ENCODE measurements at places on chromosomes 11 and 22. TPM values are rescaled to one million over a fixed set of nuclear protein-coding genes. Genes with fewer than 3 reads are reported as not detected.
A peak's percentile ranks its signal among the peaks of the same experiment; 100 is the strongest.

DNA sequence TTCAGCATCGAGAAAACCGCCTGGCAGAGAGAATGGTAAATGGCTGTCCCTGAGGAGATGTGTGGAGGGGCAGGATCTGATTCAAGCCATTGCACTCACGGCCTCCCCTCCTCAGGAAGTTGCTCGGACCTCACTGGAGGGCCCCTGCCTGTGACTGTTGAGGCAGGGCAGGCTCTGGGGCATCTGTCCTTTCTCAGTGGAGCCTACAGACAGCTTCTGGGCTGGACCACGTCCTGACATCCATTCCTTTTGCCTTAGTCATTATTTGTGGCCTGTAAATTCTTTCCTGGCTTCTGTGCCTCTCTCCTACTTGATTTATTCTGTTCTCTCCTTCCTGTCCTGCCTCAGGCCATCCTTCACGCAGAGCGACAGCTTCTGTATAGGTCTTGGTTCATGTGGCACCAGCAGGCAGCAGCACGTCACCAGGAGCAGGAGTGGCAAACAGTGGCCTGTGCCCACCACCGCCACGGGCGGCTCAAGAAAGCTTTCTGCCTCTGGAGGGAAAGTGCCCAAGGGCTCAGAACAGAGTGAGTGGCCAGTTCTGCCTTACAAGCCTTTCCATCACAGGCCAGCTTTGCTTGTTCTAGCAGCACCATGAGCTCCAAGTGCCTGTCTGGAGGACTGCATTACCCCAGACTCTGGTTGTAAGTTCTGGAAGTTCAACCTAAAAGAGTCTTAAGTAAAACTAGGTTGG lies 59.6 kb downstream of the PISD start:
- peak; percentile 53 for DNase-seq

DNA sequence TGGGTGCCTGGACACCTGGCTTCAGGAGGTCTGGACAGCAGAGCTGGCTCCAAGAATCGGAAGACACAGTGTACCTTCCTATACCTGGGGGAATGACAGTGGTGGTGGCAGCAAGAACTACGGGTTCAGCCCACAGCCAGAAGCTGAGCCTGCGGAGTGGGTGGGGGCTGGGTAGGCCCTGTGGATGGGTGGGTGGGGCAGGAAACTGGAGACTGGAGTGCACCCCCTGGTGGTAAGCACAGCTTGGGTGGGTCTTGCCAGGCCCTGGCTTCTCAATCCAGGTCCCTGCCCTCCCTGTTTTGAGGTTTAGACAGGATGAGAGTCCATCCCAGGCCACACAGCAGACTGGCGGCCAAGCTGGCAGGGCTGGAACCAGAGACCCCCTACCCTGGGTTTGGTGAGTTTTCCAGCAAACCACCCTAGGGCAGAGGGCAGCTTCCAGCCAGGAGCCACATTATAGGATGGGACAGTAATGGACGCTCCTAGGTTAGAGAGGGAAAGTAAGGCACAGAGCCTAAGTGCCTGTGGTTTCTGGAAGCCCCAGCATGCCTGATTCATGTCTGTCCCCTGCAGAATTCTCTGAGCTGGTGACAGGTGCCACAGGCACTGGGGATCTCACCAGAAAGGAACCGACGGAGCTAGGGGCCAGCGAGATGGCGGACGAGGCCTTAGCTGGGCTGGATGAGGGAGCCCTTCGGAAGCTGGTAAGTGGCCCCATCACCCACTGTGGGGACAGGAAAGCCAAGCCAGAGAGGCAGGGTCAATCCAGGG lies 1.7 kb downstream of the SMTN start:
- peak; percentile 81 for DNase-seq

GRCh38 chr11:794766-795633 lies 3.1 kb downstream of the SLC25A22 start:
- no peak for DNase-seq

GRCh38 chr11:133023232-133023631 lies 509.1 kb downstream of the OPCML start:
- no peak for DNase-seq

Gene POU2AF3
- not detected for total RNA-seq

Gene CCDC73
- total RNA-seq: not detected

Gene USP2
- 0.25 TPM for total RNA-seq

Gene RASGRP2
- 1.8 TPM for total RNA-seq

DNA sequence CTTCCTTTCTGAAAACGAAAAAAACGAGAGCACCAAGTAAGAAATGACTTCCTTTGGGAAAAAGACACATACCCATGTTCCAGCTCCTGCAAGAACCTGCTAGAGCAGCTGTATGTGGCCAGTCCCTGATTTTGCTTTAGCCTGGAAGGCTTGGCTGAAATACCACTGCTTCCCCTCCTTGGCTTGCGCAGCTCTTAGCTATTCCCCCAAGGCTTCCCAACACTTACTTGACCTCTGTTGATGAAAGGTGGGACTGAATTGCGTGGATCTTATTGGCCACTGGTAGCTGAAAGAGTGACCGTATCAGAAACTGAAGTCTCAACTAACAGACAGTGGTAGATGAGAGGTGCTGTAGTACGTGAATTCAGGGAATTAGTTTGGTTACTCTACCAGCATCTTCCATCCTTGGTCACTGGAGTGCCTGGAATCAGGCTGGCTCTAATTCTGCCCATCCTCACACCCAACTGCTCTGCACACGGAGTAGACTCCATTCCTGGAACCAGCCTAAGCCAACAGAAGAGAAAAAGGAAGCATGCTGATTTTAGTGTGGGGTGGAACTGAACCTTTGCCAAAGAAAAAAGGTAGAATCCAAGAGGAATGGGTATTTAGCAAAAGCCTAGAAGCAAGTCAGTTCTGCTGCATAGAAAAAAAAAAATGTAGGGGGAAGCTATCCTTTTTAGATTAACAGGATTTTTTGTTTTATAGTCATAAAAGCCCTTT lies 73.8 kb upstream of the CRTAM start:
- DNase-seq: no peak

GRCh38 chr11:70226183-70226582 lies 23.1 kb downstream of the FADD start:
- DNase-seq: no peak

GRCh38 chr11:117488996-117489952 lies 161.6 kb downstream of the CEP164 start:
- no peak for DNase-seq

- no peak for DNase-seq
These were observed 306.7 kb upstream of the MTNR1B start for GRCh38 chr11:92662601-92663360.

Gene MS4A3
- total RNA-seq: not detected

DNA sequence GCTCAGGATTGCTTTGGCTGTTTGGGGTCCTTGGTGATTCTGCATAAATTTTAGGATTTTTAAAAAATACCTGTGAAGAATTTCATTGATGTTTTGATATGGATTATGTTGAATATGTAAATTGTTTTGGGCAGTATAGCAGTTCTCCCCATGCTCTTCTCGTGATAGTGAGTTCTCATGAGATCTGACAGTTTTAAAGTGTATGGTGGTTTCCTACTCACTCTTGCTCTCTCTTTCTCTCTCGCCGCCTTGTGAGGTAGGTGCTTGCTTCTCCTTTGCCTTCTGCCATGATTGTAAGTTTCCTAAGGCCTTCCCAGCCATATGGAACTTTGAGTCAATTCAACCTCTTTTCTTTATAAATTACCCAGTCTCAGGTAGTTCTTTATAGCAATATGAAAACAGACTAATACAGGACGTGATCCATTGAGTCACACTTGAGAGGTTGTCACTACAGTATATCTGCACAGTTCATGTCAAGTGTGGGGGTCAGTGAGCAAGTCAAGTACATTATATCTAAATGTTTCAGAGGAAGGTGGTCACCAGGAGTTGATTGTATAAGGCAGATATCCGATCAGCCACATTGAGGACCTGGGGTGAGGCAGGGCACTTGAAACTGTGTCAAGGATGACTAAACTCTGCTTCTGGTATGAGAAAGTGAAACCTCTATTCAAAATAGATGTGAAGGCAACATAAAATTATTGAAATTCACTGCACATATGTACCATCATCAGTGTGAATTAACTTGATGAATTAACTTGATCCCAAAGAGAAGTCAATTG lies 70.7 kb upstream of the CCDC179 start:
- no peak for DNase-seq

GRCh38 chr11:78339483-78339882 lies 78.1 kb downstream of the GAB2 start:
- no peak for DNase-seq

- no peak for DNase-seq
These were observed 209.5 kb upstream of the ANO5 start for GRCh38 chr11:21983431-21983830.

- DNase-seq: no peak
These were observed 711.1 kb upstream of the LRRC4C start for GRCh38 chr11:42170601-42171000.

- DNase-seq: no peak
These were observed 35.7 kb upstream of the LRRC10B start for GRCh38 chr11:61472868-61473267.

DNA sequence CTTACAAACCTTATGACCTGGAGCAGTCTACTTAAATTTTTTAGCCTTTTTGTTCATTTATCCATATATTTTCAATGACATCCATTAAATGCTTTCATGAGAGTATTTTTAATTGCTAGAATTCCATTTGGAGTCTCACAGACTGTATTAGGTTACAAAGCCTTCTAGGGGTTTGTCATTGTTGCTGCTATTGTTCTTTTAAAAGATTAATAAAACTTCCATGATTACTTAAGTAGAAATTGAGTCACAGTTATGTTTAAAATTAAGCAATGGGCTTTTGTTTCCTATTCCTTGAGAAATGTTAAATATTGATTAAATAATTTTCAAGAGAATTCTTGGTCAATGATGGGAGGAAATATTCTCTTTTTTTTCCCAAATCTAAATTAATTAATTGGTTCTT lies 1408.4 kb upstream of the RAG2 start:
- DNase-seq: no peak

Gene PLEKHB1
- total RNA-seq: 0.26 TPM

DNA sequence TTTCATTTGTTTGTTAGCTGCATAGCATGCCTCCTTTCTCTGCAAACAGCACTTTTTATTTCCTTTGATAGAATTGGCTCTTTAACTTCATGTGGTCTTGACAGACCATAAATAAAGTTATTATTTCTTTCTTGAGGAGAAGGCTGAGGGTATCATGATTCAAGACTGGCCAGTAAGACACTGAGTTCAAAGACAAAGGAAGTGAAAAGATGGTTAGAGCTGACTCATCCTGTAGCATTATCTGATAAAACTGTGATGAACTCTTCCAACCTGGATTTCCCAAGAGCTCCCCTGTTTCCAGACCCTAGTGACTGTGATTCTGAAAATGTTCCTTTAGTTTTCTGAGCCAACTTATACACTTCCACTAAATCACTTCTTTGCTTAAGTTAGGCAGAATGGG lies 179.3 kb upstream of the FAT3 start:
- DNase-seq: no peak

- no peak for DNase-seq
These were observed 46.2 kb downstream of the DEPDC5 start for GRCh38 chr22:31800065-31800464.

DNA sequence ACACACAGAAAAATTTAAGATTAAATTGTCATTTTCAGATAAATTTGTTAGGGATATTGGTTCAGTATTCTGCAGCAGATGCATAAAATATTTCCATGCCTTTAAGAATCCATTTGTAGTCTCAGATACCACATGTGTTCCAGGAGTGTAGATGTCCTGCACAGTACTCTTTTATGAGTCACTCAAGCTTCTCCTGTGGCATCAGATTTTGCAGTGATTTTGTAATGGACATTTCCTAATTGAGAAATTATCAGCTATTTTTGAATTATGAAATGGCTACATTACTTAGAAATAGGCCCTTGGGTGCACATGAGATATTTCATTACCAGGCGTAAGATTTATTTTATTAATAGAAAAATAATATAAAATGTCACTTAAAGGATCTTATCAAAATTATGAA lies 18.9 kb downstream of the MMP3 start:
- DNase-seq: no peak

Gene CHEK1
- 12.6 TPM for total RNA-seq

DNA sequence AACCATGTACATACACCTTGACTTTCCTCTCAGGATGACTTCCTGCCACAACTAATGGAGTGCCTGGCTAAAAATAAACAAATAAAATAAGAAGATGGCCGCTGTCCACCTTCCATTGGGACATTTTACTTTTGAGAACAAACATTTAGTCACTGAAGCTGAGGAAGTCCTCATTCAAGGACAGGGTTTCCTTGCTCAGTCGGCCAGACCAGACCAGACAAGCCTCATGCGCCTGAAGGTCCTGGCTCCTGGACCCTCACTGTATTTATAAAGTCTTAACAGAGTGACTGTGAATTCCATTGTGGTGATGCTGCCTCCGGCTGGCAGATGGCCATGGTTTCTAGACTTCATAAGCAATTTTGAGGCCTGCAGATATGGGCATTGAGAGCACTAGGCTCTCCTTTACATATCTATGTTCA lies 114.5 kb downstream of the MAML2 start:
- DNase-seq: peak; percentile 93

DNA sequence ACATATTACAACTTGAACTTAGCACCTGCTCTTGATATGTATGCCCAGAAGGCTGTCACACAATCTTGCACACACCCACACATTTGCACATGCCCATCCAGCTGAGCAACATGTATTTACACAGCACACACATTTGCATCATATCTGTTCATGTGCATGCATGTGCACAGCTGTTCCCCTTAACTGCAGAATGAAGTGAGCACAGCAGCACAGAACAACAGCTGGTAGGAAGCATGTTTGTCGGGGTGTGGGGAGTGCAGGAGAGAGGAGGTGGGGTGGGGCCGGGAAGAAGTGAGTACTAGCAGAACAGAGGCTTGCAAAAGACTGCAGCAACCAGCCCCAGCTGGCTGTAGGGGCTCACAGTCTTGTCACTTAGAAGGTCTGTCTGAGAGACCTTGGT lies 296.5 kb downstream of the KIRREL3 start:
- DNase-seq: no peak

Gene GLB1L2
- total RNA-seq: 0.39 TPM

- DNase-seq: peak; percentile 76
These were observed 7.5 kb downstream of the GP1BB start for GRCh38 chr22:19730655-19731360.

- no peak for DNase-seq
These were observed 9.5 kb upstream of the OR5B12 start for GRCh38 chr11:58451585-58451984.

DNA sequence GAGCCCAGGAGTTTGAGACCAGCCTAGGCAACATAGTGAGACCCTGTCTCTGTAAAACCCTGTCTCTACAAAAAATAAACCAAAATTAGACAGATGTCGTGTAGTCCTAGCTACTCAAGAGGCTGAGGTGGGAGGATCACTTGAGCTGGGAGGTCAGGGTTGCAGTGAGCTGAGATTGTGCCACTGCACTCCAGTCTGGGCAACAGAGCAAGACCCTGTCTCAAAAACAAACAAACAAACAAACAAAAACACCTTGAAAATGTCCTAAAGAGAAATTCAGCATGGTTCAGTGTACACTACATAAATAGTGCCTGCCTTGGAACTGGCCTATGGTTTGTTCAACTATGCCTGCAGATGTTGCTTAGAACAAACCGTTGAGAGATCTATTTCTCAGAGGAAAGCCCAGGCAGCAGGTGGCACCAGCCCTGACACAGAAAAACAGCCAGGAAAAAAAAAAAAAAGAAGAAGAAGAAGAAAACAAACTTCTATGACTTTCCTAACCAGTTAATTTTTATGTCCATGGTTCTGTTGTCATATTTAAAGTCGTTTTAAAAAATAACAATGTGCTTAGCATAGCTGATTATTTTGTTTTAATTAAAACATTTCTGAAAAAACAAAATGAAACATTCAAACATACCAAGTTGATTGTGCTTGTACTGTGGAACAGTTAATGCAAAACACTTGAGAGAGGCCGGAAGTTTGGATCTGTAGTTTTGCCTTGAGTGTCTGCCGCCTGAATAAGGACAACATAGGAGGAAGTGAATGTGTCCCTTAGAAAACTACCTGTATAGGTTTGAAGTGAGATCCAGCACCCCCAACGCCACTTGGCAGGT lies 5.4 kb downstream of the KREMEN1 start:
- DNase-seq: no peak
